ENCODE measurements at places on chromosomes 7 and 10.

DNA sequence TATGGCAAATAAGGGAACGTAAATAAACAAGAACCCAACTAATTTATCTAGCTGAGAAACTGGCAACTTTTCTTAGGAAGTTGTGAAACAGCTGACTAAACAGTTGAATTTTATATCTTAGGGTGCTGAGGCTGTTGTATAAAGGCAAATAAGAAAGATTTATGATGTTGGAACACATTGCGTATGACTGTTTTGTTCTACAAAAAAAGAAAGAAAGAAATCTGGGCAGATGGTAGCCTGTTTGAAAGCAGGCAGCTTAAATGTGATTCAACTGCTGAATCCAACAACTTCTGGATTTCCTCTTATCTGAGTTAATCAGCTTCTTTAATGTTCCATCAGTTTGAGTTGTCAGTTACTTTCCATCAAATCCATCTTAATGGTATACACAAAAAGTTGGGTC lies 214.5 kb downstream of the SNX13 start:
- no peak for ATAC-seq

DNA sequence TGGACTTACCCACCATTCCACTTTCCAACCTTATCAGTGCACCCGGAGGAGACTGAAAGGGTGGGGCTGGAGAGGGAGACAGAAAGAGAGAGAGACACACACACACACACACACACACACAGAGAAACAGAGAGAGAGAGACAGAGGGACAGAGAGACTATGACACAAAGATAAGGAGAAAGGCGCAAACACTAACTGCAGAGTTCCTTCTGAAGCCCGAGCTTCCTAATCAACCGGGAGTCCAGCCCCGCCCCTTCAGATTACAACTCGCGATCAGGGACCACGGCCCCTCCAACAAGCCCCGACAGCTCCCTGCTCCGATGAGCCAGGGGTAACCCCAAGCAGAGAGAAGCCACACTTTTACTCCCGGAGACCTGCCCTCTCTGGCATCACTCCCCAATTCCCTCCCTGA lies 499 bp downstream of the GAL3ST4 start:
- no peak for ATAC-seq

DNA sequence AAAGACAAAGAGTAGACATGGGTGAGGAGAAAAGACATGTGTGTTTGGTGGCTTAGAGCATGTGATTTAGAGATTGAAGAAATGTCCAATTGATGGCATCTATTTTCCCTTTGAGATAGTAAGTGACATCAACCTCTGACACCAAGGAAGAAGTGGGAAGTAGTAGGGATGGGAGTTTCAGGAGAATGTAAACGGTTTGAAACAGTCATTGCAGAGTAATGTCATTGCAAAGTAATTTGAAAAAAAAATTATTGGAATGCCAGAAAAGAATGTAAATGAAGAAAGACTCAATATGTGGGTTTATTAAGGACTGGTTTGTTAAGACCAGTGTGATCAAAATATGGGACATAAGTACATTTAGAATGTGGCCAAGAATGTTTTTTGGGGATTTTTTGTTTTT lies 26.6 kb downstream of the GNG11 start:
- ATAC-seq = no peak

DNA sequence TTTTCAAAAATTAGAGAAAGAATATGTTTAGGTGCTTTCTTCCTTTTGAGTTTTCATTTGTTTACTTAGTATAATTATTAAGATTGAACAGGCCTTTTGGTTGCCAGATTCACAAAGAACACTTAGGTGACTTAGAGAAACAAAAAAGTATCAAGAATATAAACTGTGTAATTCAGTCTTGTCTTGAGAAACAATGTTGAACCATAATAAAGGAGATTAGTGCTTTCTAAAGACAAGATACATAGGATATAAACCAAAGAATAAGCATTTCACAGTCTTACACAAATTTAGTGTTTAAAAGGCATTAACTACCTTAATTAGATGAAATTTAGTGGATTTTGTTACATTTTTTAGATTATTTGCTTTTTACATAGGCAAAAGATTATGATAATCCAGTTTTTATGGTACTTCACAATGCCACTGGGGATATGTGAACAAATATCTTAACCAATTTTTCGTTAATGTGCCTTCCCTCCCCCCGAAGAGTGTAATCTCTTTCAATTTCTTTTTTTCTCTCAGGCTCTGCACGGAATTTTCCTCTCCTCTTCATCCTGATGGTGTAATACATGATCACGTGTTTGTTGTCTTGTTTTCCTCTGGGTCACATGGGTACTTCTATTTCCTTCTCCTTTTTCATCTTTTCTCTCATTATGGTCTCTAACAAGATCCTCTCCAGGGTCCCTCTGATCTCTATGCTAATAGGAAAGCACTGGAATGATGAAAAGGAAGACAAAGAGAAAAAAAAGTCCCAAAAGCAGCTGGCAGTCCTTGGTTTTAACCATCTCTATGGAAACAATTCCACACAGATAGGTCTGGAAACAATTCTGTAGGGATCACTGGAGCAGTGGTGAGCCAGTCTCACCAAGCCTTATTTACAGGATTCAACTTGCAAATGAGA lies 3.7 kb upstream of the HNRNPH3 start:
- ATAC-seq = no peak

DNA sequence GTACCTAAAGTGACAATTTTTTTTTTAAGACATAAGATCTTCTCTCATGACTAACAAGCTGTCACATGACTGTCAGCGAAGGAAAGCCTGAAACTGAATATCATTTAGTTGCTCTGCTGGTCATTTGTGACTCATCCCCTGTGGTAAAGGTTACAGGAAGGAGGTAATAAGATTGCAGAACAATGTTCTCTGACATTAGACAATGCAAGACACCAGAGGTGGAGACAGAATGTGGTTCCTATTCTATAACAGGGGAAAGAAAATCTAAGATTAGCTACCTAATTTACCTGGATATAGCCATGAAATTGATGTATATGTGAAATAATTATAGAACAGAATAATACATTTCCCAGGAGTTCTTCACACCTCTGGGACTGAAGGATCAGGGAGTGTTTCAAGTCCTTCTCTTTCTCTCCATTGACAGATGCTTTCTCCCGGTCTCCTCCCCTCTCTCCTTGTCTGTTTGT lies 47.7 kb downstream of the LRGUK start:
- peak; percentile 80 for ATAC-seq

DNA sequence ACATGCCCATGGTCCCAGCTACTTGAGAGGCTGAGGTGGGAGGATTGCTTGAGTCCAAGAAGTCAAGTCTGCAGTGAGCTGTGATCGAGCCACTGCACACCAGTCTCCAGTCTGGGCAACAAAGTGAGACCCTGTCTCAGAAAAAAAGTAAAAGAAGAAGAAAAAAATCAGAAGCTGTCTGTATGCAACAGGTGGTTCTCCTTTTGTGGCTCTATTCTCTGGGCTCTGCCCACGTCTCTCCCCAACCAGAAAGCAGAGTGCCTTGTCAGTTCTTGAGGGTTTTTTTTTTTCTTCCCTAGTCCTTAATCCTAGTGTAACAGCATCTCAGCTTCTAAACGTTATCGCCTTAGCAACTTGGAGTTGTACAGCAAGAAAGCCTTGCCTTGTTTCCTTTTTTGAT lies 89.5 kb downstream of the PRKCQ start:
- ATAC-seq = no peak

DNA sequence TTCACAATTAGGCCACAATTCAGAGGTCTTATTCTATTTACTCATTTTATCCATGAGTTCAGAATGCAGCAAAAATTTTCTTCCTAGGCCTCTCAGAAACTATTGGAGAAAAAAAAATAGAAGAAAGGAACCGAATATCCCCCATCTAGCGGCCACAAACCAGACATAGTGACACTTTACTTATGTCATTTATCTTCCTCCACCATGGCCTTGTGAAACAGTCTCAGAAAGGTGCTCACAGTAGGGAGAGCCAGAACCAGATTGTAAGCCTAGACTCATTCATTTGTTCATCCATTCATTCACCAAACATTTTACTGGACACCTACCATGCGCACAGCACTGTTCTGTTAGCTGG lies 16.0 kb downstream of the CREB3L2 start:
- ATAC-seq = no peak

DNA sequence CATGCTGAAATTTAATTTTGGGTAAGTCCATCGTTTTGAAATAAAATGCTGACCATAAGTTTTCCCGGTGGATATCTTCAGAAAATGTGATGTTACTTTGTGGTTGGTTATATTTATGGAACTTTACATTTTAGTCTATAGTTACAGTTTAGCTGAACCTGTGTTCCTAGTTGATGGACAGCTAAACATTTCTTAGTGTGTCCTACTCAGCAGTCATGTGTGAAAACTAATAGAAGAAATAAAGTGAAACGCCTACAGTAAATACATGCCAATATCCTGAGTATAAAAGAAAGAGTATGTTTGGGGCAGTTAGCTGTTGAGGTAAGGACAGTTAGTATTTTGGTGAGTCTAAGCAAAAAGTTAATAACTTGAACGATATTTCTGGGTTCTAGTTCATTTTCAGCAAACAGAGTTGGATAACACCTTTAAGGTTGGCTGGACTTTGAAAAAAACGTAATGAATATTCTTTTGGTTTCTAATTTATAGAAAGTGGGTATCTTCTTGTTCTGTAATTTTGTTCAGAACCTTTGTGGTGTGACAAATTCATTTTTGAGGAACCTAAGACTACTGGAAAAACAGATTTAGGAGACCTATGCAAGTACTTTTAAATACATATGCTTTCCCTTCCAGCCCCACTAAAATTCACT lies 28.7 kb downstream of the LCOR start:
- ATAC-seq = no peak

GRCh38 chr7:30472784-30473775 lies 5.5 kb downstream of the NOD1 start:
- no peak for ATAC-seq

GRCh38 chr10:10431422-10432066 lies 586.1 kb upstream of the CELF2 start:
- ATAC-seq = no peak

- ATAC-seq = no peak
Observed at GRCh38 chr10:15735763-15736162, 16.0 kb upstream of the ITGA8 start.

DNA sequence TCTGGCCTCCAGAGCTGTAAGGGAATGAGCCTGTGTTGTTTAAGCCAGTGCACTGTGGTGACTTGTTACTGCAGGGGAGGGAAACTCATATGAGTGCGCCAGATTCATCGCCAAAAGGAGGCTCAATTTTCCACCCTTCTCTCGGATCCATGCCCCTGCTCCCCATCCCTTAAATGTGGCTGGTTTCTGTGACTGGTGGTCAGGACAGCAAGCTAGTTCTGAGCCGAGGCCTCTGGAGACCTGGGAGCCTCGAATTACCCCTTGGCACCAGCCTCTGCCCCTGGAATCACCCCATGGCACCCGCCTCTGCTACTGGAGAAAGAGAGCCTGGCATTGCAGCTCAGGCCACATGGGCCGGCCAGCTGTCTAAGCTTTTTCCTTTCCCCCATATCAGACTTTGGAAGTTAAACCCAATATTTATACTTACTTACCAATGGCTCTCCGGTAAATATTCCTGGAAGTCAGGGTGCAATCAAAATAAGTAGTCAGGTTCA lies 39.9 kb upstream of the RBM33 start:
- ATAC-seq = no peak

DNA sequence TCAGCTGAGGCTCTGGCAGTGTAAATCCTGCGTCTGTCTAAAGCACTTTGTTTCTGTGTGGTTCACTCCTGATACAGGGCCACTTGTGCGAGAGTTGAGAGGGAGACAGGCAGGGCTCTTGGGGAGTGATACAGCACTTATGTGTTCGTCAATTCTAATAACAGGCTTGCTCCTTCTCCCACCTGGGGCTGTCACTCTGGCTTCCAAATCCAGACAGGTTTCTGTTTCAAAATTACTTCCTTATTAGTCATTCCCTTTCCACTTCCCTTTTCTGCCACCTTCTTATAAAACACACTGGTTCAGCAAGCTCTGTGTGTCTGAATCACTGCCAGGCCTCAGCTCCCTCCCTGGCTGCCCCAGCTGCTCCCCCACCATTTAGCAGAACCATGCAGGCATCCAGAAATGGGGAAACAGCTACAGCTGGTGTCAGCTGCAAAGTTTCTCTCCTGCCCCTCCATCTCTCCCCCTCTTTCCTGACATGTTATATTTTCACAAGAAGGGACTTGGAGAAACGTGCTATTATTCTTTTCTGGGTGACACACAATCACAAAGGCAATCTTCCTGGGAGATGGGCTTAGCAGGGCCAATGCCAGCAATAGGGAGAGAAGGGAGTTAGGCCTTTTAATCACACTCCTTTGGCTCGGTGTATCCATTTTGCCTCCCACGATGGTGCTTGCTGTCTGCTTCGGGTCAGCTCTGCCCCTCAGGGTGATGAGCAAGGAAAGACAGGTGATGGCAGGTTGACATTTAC lies 58.4 kb upstream of the ZNRF2 start:
- ATAC-seq = peak; percentile 75

DNA sequence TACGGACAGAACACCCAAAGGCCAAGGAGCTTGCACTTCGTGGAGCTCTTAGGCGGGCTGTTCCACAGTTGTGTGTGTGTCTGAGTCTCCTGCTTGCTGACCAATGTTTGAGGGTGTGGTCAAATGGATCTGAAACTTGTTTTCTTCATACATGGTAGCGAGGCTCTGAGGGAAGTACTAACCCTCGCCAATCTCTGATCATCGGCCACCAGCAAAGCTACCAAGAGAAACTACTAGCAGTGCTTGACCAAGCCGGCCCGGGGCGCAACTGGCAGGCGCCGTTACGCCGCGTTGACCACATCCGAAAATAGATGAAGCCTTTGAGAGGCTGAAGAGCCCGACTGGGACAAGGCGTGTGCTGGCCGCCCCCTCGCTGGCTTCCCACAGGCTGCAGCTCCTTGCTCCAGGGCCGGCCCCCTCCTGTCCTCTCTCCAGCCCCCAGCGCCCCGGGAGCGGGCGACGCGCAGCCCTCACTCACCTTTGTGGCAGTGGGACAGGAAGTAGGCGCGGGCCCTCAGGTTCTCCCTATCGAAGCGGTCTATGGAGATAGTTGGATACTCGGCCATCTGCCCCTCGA lies 384 bp downstream of the DCLRE1C start:
- peak; percentile 37 for ATAC-seq

GRCh38 chr10:124917428-124918190 lies 24.3 kb upstream of the ZRANB1 start:
- no peak for ATAC-seq

GRCh38 chr10:17041626-17042520 lies 87.7 kb downstream of the CUBN start:
- no peak for ATAC-seq

GRCh38 chr7:66558201-66558641 lies 70.5 kb upstream of the KCTD7 start:
- no peak for ATAC-seq

- no peak for ATAC-seq
Observed at GRCh38 chr7:134905375-134905774, 80.9 kb upstream of the AGBL3 start.

GRCh38 chr10:62024026-62024701 lies 122.7 kb downstream of the ARID5B start:
- no peak for ATAC-seq

DNA sequence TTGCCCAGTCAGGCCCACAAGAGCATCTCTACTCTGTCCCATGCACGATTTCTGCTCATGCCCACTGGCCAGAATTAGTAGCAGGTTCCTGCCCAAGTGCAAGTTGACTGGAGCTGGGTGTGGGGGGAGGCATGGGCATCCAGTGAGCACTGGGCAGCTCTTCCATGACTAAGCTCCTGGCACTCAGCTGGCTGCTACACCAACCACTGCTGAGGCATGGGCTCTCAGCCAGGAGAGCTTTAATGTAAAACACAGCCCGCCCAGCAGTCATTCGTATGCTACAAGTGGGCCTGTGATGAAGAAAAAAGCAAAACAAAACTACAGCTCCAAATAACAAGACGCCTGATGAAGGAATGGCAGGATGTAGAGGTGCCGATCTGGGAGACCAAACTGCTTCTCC lies 335.4 kb upstream of the PFKP start:
- ATAC-seq = no peak

Data from activated CD4-positive, CD25-positive, alpha-beta regulatory T cell treated with anti-CD3 and anti-CD28 coated beads, Interleukin-2, amount 50 U/mL, for 24 hours (primary cell).